ENCODE measurements at places on chromosomes 13 and 19.

DNA sequence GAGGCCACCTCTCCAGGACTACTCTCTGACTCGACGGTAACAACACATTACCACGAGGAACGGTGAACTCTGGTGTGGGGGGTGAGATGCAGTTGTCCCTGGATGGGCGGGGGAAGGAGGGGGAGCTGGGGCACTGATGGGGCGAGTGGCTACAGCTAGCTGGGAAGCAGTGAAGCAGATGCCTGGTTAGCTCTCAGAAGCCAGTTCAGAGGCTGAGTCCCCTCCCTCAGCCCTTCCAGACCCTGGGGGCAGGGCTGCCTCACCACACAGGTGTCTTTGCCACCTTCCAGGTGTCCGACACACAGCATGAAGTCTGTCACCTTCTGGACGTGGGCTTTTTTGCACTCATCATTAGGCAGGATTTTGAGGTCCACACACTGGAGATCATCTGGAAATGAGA lies 4.0 kb downstream of the KLK1 start:
- no peak for DNase-seq

DNA sequence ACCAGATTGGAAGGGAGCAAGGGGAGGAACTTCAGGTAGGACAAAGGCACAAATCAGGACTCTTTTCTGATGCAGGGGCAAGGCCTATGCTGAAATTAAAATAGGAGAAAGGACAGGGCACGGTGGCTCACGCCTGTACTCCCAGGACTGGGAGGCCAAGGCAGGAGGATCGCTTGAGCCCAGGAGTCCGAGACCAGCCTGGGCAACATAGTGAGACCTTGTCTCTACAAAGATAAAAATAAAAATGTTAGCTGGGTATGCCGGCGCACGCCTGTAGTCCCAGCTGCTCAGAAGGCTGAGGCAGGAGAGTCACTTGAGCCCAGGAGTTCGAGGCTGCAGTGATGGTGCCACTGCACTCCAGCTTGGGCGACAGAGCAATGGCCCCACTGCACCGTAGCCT lies 5.7 kb downstream of the SLC17A7 start:
- DNase-seq = no peak

DNA sequence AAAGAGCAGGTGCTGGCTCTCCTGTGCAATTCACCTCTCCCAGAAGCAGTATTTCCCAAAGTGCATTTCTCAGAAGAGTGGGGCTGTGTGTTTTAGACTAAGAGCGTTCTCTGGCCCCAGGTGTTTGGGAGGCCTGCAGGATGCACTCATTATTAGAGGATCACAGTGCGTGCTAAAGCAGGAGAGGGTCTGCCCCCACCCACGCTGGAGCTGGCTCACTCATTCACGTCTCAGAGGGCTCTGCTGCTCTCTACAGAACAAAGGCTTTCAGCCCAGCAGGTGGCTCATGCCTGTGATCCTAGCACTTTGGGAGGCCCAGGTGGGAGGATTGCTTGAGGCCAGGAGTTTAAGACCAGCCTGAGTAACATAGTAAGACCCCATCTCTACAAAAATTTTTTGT lies 756.7 kb downstream of the UQCRFS1 start:
- DNase-seq = no peak

- no peak for DNase-seq
These were observed 126.1 kb upstream of the SOX1 start for GRCh38 chr13:111940892-111941291.

GRCh38 chr19:2719920-2720776 lies 1.0 kb downstream of the DIRAS1 start:
- no peak for DNase-seq

GRCh38 chr13:23899555-23899954 lies 2.3 kb upstream of the C1QTNF9B start:
- peak; percentile 31 for DNase-seq

DNA sequence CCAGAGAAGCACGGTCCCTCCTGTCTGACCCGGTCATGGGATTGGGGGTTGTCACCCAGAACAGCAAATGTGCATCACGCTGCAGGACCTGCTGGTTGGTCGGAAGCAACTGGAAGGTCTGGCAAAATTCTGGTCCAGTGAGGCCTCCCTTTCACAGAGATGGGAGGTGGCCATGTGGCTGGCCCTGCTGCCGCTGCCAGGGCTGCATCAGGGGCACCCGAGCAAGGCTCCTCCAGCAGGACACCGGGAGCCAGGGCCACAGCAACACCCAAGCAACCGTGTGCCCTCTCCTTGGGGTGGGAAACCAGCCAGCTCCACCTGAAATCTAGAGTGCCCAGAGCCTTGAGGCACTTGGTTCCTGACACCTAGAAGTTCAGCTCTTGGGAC lies 11.5 kb upstream of the GAS6 start:
- DNase-seq = no peak

DNA sequence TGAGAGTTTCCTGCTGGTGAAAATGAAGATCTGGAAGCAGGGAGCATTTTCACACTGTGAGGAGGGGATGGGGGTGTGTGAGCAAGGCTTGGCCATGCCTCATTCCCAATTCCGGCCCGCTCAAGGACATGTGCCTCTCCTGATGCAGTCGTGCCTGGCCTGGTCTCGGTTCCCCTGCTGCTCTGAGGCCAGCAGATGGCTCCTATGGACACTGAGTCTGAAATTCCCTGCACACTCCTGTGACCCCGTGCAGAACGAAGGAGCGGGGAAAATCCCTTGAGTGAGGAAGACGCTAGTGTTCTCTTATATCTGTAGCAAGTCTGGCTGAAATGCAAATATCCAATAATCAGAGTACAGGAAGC lies 363 bp upstream of the ZNF763 start:
- no peak for DNase-seq

DNA sequence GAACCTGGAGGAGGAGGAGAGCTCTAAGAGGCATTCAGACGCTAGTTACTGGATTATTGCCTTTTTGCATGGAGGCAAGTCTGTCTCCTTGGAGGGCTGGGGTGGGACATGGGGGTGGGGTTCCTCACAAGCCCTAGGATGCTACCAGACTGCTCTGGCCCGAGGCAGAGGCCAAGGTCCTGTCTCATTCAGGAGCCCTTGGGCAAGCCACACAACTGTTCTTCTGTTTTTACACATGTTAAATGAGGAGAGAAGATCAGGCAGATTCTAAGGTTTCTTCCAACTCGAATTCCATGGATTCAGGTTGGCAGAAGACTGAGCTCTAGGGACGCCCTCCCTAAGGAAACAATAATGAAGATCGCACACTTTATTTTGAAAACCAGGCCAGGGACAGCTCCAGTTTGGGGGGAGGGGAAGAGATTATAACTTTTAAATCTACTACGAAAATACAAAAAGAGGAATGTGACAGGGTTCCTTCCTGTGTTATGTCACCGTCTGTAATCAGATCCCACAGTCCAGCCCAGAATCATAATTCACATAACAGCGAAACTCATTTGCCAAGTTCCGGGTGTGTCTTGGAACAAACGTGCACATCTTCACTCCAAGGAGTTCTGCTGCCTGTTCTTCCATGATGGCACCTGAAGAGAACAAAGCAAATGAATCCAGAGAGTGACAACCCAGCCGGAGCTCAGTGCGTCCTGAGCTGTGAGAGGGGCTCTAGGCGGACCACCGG lies 25.2 kb downstream of the IL17D start:
- no peak for DNase-seq

GRCh38 chr13:45915686-45916439 lies 64.3 kb upstream of the SIAH3 start:
- DNase-seq = no peak

DNA sequence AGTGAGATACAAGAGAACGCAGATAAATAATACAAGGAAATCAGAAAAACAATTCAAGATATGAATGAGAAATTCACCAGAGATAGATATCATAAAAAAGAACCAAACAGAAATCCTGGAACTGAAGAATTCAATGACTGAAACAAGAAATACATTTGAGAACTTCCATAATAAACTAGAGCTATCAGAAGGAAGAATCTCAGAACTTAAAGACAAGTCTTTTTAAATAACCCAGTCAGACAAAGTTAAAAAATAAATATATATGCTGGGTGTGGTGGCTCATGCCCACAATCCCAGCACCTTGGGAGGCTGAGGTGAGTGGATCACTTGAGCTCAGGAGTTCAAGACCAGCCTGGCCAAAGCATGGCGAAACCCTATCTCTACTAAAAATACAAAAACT lies 28.7 kb upstream of the N4BP2L1 start:
- no peak for DNase-seq

DNA sequence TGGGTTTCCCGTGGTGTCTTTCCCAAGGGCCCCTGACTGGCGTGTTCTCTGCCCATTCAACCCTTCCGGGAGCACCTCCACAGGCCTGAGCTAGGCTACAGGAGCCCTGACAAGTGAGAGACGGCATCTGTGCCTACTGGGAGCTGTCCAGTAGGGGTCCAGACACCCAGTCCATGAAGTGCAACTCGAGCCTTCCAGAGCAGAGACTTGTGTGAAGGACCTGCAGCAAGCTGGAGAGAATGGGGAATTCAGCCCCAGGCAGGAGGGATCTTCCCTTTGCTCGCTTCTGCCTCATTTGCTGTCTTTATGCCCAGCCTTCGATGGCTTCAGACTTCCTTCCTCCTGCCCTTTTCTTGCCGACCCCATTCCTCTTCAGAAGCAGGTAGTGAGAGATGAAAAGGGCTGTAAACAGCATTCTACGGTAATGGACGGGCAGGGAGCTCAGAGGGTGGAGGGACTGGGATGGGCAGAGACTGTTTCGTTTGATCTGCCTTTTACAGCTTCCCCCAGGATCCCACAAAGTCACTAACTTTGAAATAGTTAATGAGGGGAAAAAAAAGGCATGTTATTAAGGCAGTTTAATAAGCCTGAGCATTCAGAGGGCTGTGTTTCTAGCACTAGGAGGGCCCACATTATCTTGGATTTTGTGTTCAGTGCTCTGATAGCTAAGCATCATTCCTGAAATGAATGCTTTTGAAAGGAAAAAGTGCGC lies 327.6 kb downstream of the FGF9 start:
- no peak for DNase-seq

DNA sequence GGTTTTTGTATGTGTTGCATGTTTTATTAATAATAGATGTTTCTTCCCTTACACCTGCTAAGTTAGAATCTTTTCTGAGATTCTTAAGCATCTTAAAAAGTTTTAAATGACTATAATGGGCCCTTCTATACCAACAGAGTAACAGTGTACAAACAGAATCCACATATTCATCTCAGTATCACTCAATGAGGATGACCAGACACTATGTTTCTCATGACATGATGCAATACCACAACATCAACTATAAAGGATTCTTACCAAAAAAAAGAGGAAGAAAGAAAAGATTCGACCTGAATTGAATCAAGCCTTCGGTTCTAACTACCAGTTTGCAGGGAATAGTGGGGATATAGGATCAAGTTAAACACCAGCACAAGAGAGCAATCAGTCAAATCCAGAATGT lies 56.5 kb downstream of the INTS6 start:
- DNase-seq = no peak

DNA sequence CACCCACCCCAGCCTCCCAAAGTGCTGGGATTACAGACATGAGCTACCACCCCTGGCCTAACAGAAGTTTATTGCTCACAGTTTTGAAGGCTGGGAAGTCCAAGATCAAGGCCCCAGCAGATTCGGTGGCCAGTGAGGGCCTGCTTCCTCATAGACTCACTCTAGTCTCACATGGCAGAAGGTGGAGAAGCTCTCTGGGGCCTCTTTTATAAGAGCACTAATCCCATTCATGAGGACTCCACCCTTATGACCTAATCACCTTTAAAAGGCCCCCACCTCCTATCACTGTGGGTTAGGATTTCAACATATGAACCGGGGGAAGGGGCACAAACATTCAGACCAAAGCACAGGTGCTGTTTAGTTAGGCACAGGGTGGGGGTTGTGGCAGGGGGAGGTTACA lies 6.9 kb upstream of the SWSAP1 start:
- DNase-seq = no peak

- DNase-seq = no peak
These were observed 331.7 kb downstream of the LIG4 start for GRCh38 chr13:107883561-107884175.

DNA sequence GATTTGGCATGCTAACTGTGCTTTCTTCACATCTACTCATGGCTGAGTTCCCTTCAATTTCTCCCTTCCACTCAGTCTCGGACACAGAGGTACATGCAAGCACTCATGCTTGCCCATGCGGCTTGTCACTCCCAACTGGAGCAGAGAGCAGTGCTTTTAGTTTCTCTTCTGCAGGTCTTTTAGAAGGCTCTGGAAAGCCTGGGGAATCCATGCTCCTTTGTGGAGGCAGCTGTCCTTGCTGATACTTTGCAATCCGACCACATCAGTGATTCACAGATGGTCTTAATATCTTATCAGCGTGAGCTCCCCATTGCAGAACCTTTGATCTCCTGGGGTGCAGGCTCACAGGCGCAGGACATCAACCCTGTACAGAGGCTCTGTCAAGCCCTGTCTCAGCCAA lies 203.9 kb downstream of the COL4A1 start:
- DNase-seq = no peak

DNA sequence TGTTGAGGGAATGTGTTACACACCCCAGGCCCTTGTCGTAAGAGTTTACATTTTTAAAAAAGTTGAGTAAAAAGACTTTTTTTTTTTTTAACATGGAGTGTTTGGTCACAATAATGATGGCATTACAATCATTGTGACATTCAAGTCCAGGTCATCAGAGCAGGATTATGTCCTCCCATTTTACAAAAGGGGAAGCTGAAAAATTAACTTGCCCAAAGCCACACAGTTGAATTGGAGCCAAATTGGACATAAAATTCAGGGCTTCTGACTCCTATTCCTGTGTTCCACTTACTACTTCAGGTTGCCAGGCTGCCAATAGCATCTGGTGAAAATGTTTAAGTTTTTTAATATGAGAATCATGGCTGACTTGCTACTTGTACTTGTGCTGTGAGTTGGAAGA lies 49.3 kb downstream of the DLEU7 start:
- DNase-seq = no peak

DNA sequence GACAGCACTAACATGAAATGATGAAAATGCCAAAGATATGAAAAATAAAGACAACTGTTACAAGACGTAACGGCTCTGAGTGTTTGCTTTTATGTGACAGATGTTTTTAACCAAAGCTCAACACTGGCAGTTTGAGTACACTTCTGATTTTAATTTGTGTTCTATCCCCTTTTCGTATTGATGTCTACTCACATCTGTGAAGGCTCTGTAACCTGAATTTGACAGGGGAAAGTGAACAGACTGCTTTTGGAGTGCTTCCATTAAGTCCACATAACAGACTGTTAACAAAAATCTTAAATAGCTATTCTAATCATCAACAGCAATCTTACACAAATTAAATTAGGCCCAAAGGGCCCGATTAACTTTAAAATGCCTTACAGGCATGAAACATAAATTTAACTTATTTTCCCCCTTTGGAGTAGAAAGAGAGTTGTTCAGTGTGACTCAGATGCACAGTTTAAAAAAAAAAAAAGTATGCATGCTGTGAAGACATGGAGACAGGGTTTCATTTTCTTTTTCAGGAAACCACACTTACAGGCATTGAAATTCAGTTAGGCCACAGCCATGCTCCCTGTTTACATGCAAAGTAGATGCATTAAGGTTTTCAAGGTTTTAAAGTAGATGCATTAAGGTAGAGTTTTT lies 16.3 kb upstream of the RNASEH2B start:
- DNase-seq = no peak

Data from effector memory CD8-positive, alpha-beta T cell (primary cell).